ENCODE measurements at places on chromosomes 1 and 21. TPM values are rescaled to one million over a fixed set of nuclear protein-coding genes. Genes with fewer than 3 reads are reported as not detected.

CFAP107 gene
- not detected for polyA plus RNA-seq

- no peak for DNase-seq
Measured at GRCh38 chr1:156684227-156684782, 7.1 kb upstream of the NES start.

DNA sequence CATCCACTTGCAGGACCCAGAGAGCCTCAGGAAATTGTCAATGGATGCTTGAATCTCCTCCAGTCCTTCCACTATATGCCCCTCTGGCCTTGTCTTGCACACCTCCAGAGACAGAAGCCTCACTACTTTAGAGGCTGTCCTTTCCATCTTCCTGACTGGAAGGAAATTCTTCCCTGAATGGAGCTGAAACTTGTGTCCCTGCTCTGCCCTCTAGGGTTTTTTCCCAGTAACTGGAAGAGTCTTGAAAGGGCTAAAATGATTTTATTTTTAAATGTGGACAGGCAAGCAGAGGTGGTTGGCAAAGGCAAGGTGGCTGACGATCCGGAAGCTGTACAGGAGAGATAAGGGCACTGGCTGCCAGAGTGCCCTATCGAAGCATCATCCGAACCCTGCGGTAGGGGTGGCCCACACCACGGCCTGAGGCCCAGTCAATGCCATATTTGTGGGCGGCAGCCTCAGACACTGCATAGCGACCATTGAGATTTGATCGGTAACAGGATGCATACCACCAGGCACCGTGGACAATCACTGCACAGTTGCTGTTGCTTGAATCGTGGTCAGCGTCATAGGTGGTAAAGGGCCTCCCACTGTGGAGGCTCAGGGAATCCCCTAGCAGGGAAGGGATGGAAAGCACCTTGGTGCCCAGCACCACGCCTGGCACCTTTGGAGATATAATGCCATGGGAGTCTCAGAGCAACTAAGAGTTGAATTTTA, 2.3 kb upstream of the MAP3K6 start:
- DNase-seq: no peak

GRCh38 chr1:55670331-55671082, 455.3 kb upstream of the USP24 start:
- no peak for DNase-seq

CRP gene
- not detected for polyA plus RNA-seq

GRCh38 chr1:91683598-91683951, 182.9 kb downstream of the CDC7 start:
- no peak for DNase-seq

GRCh38 chr1:176799327-176799726, 336.4 kb downstream of the PAPPA2 start:
- DNase-seq: no peak

GRCh38 chr1:13469343-13469742, 44.5 kb downstream of the LRRC38 start:
- no peak for DNase-seq

FCN3 gene
- not detected for polyA plus RNA-seq

GRCh38 chr21:45281411-45282282, 6.0 kb downstream of the POFUT2 start:
- no peak for DNase-seq

DNA sequence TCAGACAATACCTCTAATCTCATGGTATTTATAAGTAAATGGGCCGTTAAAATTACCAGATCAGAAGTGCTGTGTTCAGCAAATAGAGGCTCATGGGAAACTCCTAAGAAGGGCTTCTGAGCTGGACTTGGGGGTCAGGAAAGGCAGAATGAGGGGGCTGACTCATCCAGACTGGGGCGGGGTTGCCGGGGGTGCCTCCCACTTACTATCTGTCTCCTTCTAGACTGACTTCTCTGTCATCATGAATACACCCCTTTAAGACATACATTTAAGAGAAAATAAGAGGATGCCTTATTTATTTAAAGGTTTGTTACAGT, 96.0 kb upstream of the ERRFI1 start:
- DNase-seq: peak; percentile 83

GRCh38 chr1:50106095-50106761, 2.5 kb upstream of the ELAVL4 start:
- DNase-seq: no peak

ZMYM1 gene
- polyA plus RNA-seq: 9.0 TPM

- no peak for DNase-seq
Measured at GRCh38 chr1:218444588-218444987, 99.5 kb downstream of the TGFB2 start.

CLIC4 gene
- 310 TPM for polyA plus RNA-seq

VCAM1 gene
- 0.92 TPM for polyA plus RNA-seq

IGSF9 gene
- not detected for polyA plus RNA-seq

FOXE3 gene
- polyA plus RNA-seq: not detected

GRCh38 chr1:184992271-184992670, 18.0 kb upstream of the NIBAN1 start:
- DNase-seq: no peak

SLC30A10 gene
- polyA plus RNA-seq: 0.02 TPM
